Fibroblast of villous mesenchyme (primary cell): ENCODE measurements at places on chromosomes 4 and X.
A peak's percentile ranks its signal among the peaks of the same experiment; 100 is the strongest.

DNA sequence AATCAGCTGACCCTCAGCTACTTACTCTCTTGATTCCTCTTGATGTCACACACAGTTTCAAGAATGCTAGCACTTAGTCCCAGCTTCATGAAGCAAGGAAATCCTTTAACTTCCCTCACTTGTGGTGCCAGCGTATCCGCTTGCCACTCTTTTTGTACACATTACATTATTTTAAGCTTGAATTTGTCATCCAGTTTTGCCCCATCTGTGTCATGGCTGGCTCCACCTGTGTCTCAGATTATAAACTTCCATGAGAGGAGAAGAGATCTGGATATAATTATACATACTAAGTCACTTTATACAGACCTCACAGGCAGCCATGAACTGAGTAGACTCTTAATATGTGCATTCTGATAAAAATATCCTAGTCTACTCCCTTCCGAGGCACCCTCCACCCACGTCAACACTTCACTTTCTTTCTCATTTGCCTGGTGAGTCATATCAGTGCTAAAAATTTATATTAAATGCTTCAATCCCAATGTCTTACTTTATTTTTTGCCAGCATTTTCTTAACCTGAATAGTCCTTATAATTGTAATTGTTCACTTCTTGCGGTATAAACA is 35.1 kb downstream of the GABRA2 start:
- DNase-seq: no peak

GRCh38 chr4:124025428-124025827 is 628.8 kb downstream of the SPRY1 start:
- peak; percentile 30 for DNase-seq

DNA sequence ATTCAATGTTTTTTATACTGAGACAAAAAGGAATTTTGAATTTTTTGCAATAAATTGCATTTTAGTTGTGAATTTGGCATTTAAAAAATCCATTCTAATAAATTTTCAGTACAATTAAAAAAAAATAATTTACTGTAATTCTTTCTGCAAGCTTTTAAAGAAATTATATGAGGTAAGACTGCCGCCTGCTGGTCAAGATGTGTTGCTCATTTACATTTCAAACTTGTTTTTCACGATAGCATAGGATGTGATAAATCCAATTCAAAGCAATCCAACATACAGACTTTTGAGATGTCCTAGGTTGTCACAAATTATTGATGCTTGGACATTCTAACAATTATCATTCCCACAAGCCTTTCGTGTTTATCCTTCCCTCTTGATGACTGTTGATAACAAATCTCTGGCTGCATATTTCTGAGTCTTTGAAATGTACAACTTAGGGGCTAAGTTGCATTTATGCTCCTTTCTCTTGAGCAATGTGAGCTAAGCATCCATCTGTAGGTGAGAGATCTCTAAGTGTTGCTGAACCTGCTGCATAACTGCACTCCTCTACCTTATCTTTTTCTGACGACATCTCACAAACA is 21.7 kb upstream of the MFAP3L start:
- DNase-seq: peak; percentile 82

DNA sequence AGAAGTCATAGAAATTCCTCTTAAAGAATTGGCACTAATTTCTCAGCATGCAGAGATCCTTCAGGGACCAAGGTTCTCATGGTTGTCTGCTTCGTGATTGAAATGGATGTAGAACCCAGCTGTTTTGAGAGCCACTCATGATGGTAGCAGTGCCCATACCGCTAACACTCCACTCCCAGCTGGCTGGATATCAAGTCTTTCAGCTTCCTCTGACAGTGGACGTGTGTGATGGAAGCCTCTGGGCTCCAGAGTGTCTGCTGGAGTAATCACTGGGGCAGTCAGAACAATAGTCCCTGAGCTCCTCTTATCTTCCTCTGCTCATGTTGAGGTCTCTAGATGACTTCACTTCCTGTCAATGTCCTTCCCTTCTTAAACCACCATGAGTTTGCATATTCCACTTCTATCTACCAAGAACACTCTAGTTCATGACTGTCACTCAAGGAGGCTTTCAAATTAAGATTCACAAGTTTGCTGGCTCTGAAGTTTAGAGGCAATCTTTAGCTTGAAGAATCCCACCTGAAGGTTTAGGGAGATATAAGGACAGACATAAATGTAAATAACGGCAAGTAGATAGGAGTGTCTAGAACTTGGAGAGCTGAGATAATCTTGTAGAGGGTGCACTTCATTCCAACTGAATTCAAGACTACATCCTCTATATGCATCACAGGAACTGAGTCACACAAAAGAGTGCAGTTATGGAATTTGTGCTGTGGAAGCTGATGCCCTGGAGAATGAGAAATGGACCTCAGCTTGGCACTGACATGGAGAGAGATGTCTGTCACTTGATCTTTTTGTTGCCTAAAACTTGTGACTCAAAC is 64.5 kb upstream of the WDR1 start:
- no peak for DNase-seq

DNA sequence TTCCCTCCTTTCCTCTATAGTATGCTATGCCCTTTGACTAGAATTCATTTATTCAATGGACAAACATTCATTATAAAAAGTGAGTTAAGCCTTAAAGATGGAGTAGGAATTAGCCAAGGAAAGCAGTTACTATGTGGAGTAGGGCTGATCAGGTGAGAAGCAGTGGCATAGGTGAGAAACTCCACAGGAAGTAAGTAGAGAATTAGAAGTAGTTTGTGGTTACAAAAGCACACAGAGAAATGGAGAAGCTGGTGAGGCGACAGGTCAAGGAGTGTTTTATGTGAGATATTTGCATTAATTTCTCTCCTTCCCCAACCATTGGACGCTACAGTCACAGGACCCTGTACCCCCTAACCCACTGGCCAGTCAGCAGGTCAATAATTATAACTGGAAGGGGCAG is 30.6 kb downstream of the SETD7 start:
- no peak for DNase-seq

GRCh38 chrX:100609591-100609990 is 24.9 kb downstream of the TNMD start:
- DNase-seq: no peak

DNA sequence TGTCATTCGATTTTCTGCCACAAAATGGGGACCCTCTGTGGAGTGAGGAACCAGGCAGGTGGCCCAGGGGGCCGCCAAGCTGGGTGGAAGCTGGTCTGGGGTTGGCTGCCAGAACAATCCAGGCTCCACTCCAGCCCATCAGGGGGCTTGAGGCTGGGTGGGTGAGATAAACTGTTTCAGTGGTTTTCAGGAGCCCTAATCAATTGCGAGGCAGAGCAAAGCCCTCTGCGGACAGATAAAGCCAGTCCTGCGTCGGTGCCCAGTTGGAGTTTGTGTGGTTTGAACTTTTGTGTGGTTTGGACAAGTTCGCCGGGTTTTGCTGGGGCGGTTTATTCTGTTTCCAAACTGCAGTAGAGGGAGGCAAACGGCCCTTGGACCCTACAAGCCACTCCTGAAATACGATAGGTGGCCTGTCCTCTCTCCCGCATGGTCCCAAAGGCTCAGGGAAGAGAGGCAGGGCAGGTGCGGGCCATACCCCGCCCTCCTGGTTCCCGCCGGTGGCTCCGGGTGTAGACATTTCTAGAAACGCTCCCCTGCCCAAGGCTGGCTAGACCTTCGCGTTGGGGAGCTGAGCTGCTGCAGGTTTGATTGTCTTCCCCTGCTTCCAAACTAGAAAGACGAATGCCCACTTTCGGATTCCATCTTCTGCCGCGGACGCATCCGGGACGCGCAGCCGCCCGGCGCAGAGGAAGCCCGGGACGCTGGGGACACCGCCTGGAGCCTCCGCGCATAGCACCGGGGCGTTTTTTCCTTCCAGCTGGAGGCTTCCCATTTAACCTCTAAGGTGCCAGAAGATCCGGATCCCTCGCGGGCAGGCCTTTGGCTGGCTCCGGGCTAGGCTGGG is 169.0 kb upstream of the BCOR start:
- peak; percentile 68 for DNase-seq

DNA sequence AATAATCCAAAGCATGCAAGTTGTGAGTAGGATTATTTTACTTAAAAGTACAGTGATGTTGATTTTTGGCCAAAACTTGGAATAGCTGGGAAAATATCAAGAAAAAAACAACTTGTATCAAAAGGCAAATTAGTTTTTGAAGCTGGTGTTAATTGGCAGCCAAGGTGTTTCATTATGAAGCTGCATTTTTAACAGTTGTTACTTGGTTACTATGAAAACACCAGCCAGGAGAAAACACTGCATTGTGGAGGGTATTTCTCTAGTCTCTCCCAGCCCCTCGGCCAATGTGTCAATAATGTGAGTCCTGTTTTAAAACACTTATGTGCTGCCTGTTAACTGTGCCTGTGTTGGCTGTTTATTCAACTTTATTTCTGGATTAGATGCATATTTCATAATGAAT is 733.4 kb downstream of the ADGRL3 start:
- no peak for DNase-seq

GRCh38 chr4:141757287-141757686 is 120.9 kb downstream of the IL15 start:
- DNase-seq: peak; percentile 80

DNA sequence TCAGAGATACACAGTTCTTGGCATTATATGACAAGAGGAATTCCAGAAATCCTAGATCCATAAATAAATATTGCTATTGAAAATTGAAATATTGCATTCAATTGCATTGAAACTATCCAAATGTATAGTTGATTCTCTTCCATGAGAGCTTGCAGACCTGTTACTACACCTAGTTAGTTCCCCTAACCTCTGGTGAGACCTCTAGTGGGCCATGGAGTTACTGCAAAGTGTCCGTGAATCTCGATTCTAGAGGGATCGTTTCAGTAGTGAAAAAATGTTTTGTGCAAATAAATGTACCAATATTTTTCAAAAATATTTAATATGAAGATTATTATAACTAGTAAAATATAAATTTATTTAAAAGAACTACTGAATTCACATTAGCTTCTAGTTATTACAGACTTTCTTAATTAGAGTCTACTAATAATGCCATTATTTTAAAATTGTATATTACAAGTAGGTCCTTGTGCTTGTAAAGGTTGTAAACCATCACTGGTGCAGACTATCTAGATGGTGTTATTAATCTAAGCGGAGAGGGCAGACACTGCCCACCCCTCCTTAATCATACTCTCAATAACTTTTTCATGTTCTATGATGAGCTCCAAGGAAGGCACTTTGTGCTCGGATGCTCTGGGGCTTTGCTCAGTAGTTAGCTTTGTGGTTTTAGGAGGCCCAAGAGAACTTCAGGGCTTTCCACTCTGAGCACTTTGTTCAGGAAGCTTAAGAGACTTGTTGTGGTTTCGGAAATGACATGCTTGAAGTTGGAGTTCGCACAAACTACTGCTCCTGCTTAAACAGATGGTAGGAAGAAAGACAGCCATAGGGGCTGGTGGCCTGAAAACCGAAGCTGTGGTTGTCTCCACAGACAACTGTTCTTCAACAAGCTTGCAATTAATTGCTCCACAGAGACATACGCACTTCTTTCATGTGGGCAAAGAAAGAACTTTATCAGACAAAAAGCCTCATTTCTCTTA is 42.8 kb downstream of the IL21 start:
- peak; percentile 36 for DNase-seq

- no peak for DNase-seq
Measured at GRCh38 chr4:20086067-20086798, 165.5 kb upstream of the SLIT2 start.

- DNase-seq: peak; percentile 11
Measured at GRCh38 chrX:134460862-134461220, 876 bp downstream of the HPRT1 start.

GRCh38 chr4:75907966-75908365 is 5.7 kb upstream of the PPEF2 start:
- peak; percentile 9 for DNase-seq

- DNase-seq: no peak
Measured at GRCh38 chr4:40731792-40732245, 17.9 kb upstream of the NSUN7 start.

DNA sequence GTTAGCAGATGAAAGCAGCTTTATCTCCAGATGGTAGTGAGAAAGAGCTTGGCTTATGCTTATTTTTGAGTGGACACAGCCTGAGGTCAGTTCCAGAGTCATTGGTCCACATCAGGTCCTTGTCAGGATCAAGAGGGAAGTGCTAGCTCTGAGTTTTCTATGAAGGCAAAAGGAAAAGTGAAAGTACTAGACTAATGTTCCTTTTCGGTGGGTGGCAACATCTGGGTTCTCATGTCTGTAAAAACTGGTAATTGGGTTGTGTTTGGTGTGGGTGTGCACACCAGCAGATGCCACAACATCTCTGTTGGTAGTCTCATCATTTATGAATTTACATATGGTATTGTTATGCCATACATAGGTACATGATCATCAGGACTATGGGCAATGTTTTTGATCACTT is 210.5 kb downstream of the PWWP3B start:
- no peak for DNase-seq

GRCh38 chr4:95979961-95980876 is 140.3 kb downstream of the PDHA2 start:
- DNase-seq: no peak

GRCh38 chrX:40933706-40934425 is 151.4 kb upstream of the USP9X start:
- peak; percentile 75 for DNase-seq

DNA sequence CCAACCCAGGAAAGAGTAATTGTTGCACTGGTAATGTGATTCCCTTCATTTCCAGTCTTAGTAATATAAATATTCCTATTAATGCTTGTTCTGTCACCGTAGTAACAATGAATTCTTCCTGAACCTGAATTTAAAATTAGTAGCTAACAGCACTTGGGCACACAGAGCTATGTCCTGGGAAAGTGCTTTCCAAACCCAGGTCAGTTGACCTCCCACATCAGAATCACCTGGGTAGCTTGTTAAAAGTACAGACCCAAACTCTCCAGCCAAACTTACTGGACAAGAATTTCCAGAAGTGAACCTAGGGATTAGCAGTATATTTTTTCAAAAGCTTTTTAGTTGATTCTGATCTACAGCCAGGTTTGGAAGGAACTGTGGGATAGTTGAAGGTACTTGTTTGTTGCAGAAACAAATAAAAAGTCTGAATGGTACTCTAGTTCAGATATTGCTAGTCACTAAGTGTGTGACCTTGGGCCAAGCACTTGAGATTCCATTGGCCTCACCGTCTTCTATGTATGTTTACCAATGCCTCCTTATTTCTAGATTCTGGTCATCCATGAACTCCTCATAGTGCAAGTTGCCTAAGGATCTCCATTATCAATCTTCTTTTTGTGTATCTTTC is 192.9 kb upstream of the CNKSR2 start:
- no peak for DNase-seq

GRCh38 chrX:56343664-56344063 is 111.5 kb downstream of the KLF8 start:
- DNase-seq: no peak

DNA sequence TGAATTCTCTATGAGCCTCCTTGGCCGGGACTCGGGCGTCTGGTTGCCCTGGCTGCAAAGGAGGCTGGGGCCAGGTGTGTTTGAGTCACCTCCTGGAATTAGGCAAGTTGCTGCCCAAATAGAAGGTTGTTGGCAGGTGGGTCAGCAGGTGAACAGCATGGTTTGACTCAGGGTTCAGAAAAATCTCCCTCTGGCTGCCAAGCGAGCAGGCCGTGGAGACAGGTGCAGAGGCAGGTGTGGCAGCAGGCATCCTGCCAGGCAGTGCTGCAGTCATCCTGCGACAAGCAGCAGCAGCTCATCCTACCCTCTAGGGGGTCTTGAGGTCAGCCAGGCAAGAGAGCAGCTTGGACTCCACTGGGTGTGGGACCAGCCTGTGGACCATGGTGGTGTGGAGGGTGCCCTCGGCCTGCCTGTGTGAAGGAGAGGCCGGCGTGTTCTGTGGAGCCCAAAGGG is 8.2 kb downstream of the MSANTD1 start:
- no peak for DNase-seq

GRCh38 chr4:17335371-17335770 is 176.5 kb downstream of the QDPR start:
- DNase-seq: no peak
